NCI-H1694 treated with DMSO at 0.1 percent for 48 hours (cell line): ENCODE measurements at places on chromosomes 5 and 9.

DNA sequence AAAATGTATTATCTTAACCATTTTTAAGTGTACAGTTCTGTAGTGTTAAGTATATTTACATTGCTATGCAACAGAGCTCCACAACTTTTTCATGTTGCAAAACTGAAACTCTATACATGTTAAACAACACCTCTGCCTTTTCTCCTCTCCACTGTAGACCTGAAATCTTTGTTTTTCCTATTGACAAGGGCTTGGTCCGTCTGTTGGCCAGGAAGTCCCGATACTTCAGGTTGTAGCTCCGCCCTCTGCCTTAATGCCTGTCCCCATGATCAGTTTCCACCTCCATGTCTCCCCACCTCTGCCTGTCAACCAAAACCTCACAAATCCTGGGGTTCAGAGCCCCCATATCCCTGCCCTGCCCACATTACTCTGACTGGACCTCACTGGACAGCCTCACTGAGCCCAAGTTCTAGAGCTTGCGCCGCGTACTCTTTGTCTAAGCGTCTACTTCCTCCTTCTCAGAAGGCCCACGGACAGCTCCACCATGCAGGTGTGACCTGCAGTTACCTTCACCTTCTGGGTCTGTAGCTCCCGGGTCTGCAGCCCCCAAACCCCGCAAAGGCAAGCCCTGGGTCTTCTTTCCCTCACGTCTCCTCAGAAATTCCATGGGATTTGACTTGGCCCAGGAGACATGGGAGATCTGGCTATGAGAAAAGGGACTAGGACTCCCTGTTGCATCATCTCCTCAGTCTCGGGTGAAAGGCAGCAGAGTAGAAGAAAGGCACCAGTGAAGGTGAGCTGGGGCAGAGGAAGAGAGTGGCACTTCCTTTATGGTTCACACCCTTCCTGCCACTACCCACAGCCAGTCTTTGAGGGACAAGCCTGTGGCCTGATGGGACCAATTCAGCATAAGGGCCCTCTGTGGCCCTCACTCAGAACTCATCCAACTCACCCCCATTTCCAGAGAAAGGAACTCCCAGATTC lies 8.0 kb downstream of the GLIPR2 start:
- DNase-seq: no peak

DNA sequence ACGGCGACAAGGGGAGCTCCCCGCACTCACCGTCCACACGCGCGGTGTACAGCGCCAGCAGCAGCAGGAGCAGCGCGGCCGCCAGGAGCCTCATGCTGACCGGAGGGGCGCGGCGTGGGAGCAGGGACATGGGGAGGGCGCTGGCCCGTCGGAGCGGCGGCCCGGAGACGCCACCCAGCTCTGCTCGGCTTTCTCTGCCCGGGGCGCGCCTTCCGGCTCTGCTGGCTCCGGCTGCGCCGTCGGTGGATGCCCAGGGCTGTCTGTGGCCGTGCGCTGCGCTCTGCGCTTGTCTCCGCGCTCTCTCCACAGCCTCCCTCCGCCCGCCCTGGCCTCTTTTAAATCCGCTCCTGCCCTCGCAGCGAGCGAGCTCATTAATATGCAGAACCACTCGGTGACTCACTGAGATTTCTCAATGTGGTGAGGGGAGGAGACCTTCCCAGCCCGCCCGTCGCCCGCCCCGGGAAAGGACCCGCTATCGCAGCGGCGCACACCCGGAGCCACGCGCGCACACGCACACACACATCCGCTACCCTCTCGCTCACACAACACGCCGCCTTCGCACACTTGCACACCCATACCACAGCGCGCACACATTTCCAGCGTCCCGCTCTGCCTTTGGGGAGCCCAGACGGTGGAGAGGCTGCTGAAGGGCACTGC lies at the start of gene CXCL14:
Gene CXCL14 (minus strand): TSS at position 307 of the 657 bp plus-strand sequence. CDS start 213 bp downstream, at position 94.
- DNase-seq: no peak

- DNase-seq: no peak
Observed at GRCh38 chr9:117013440-117013995, 326.4 kb downstream of the TRIM32 start.

- no peak for DNase-seq
Observed at GRCh38 chr5:32276173-32276853, 36.4 kb downstream of the MTMR12 start.

GRCh38 chr5:91373600-91373999 lies 9.5 kb downstream of the ARRDC3 start:
- no peak for DNase-seq
